Suprapubic skin (tissue), 4 donors: ENCODE measurements at places on chromosomes 3 and 15. TPM values are rescaled to one million over a fixed set of nuclear protein-coding genes. Genes with fewer than 3 reads are reported as not detected.

DNA sequence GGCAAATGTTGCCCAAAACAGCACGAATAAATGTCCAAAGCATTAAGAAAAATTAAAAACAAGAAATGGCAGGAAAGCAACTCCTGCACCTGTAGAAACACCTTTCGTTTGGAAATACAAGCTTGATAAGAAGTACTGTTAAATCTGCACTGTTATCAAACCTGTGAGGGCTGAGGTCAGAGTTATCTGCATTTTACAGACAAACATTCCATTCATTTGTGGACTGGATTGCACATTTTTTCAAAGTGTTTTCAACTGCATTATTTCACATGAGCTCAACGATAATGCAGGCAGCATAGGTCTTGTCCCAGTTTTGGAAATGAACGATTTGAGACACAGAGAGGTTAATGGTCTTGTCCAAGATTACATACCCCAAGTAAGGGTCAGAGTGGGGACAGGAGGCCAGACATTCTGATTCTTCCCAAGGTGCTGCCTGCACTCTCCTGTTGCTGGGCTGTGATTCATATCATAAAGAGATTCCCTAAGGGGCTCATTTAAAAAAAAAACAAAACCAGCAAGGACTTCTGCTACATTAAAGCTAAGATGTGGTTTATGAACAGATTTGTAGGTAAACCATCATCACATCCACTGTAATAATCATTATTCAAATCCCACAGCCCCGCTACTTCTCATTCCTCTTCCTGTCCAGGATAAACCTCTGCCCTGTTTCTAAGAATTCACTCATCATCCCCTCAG, 13.0 kb downstream of the GUCA1C start:
- DNase-seq = no peak

DNA sequence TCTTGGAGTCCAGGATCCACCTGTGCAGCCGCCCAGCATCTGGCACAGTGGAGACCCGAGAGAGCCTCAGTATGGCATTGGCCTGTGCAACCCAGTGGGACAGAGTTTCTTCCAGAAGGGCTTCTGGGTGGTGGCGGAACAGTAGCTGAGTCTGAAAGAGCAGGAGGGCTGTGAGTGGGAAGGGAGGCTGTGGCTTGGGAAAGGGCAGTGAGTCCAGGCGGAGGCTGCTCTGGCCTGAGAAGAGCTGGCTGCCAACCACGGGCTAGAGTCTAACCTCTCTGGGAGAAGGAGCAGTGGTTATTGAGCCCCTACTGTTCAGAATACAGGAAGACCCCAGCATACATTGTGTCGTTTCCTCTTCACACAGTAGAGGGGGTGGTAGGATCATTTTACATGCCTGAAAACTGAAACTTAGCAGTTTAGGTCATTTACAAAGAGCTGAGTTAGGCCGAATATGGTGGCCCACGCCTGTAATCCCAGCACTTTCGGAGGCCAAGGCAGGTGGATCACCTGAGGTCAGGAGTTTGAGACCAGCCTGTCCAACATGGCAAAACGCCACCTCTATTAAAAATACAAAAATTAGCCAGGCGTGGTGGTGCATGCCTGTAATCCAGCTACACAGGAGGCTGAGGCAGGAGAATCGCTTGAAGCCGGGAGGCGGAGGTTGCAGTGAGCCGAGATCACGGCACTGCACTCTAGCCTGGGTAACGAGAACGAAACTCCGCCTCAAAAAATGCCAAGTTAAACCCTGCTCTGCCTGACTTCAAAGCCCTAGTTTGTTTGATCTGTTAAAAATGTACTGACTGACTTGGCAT, 3.2 kb downstream of the AEN start:
- DNase-seq = peak; percentile 60

DOCK3 gene
- 8.6 TPM for total RNA-seq

RBP2 gene
- not detected for total RNA-seq

- no peak for DNase-seq
These were observed 581.9 kb upstream of the ZNF717 start for GRCh38 chr3:76367281-76367680.

PDE8A gene
- 18.7 TPM for total RNA-seq

GUCA1C gene
- total RNA-seq = not detected

DNA sequence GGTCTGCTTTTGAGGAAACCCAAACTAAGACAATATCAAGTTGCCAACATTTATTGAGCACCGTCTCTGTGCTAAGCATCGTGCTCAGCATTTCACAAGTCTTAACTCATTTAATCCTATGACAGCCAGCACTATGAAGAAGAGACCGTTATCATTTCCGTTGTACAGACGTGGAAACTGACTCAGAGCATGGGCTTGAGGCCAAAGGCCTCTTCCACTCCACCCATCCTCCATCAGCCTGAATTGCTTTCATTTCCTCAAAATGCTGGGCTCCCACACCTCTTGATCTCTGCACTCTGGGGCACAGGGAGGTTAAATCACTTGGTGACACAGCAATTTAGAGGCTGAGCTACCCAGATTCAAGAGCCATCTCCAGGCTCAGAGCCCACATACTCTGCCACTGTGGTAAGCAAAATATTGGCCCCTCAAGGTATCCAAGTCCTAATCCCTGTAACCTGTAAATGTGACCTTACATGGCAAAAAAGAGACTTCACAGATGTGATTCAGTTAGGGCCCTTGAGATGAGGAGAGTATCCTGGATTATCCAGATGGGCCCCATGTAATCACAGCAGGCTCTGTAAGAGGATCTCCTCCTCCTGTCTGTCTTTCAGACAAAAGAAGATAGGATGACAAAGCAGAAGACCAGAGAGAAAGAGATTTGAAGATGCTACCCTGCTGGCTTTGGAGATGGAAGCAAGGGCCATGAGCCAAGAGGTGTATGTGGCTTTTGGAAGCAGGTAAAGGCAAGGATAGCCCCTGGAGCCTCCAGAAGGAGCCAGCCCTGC, 24.3 kb upstream of the FLNB start:
- no peak for DNase-seq

DNA sequence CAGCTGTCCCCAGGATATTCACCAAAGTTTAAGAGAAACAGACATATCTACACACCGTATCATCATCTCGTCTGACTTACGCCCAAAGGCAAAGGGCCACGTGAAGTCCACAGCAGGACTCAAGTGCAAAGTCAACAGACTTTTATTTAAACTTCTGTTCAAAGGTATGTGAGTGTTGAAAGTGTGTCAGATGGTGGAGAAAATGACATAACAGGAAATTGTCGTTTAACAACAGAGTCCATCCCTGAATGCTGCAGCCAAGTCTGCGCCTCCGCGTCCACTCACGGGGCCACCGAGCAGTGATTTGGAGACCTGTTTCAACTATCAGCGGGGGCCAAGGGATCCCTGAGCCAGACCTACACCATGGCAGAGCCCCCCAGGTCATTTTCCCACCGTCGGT, 165.6 kb downstream of the XXYLT1 start:
- DNase-seq = no peak

DNA sequence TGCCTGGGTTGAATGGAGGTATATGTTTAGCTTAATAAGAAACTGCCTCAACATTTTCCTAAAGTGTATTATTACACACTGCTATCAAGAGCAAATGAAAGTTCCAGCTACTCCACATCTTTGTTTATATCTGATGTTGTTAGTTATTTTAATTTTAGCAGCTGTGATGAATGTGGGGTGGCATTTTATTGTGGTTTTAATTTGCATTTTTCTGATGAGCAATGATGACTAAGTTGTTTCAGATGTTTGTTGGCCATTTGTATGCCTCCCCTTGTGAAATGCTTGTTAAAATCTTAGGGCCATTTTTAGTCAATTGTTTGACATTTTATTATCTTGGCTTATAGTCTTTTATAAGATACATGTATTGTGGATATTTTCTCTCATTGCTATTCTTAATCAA, 260.4 kb upstream of the SLCO3A1 start:
- no peak for DNase-seq

RBMS3 gene
- total RNA-seq = 15.5 TPM
